ENCODE measurements at places on chromosomes 5 and 9.

DNA sequence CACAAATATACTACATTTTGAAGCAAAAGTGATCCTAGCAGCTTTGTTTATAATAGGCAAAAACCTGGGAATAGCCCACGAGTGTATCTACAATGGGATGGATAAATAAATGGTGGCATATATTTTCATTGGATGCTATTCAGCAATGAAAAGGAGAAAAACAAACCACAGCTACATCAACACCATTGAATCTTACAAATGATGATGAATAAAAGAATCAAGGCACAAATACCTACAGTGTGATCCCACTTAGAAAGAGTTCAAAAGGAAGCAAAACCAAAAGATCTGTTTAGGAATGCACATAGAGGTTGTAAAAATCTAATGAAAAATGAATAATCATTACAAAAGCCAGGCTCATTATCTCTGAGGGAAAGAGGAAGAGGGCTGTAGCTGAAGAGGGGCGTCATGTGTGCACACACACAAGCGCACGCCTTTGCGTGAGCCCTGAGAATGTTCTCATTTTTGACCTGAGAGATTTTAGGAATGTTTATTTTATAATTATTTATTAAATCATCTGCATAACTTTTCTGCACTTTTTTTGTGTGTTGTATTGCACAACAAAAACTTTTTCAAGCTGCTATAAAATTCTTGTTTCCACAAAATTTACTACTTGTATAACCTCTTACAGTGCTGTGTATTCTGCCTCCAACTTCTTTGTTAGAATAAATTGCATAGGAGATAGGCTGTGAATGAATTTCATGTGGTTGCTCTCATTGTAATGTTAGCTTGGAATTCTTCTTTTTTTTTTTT lies 5.9 kb upstream of the RHOBTB3 start:
- H3K36me3 ChIP-seq = peaks cover 2% of the 10 kb centered on the region
- H3K4me1 ChIP-seq = peaks cover 7% of the 10 kb centered on the region
- no peak for DNase-seq
- no peak overlapping the region for H3K4me3 ChIP-seq

- H3K27me3 ChIP-seq = peaks cover 10% of the 10 kb centered on the region
- no peaks in the 10 kb centered on the region for H3K36me3 ChIP-seq
- peaks cover 19% of the 10 kb centered on the region for H3K4me1 ChIP-seq
- no peak overlapping the region for H3K27ac ChIP-seq
These were observed 115.9 kb downstream of the PIK3R1 start for GRCh38 chr5:68331192-68332079.

DNA sequence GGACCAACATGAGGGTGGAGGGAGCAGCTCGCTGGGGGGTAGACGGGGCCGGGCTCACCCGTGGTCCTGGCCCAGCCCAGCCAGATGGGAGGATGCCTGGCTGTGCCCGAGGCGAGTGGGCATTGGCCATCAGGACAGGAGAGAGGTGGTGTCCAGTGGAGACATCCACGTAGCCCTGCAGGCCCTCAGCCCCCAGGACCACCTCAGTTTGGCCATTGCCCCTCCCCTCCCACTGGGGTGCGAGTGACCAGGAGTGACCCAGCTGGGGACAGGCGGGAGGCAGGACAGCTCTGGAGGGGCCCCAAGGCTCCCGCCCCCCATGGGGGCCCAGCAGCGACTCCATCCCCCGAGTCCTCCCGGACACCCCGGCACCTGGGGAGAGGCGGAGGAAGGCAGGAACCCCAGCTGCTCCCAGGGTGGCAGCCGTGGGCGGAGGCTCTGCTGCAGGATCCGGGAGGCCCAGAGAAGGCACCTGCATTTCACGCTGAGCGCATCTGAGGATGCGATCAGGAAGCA lies 8.3 kb downstream of the NOXA1 start:
- no peaks in the 10 kb centered on the region for H3K27me3 ChIP-seq
- no peak overlapping the region for H3K4me3 ChIP-seq
- H3K27ac ChIP-seq = no peak overlapping the region
- no peak for DNase-seq

GRCh38 chr9:82436475-82436874 lies 447.9 kb downstream of the SPATA31D1 start:
- H3K27me3 ChIP-seq = no peaks in the 10 kb centered on the region
- DNase-seq = no peak
- H3K4me1 ChIP-seq = no peaks in the 10 kb centered on the region
- H3K4me3 ChIP-seq = no peak overlapping the region
- H3K27ac ChIP-seq = no peak overlapping the region
- no peaks in the 10 kb centered on the region for H3K36me3 ChIP-seq

DNA sequence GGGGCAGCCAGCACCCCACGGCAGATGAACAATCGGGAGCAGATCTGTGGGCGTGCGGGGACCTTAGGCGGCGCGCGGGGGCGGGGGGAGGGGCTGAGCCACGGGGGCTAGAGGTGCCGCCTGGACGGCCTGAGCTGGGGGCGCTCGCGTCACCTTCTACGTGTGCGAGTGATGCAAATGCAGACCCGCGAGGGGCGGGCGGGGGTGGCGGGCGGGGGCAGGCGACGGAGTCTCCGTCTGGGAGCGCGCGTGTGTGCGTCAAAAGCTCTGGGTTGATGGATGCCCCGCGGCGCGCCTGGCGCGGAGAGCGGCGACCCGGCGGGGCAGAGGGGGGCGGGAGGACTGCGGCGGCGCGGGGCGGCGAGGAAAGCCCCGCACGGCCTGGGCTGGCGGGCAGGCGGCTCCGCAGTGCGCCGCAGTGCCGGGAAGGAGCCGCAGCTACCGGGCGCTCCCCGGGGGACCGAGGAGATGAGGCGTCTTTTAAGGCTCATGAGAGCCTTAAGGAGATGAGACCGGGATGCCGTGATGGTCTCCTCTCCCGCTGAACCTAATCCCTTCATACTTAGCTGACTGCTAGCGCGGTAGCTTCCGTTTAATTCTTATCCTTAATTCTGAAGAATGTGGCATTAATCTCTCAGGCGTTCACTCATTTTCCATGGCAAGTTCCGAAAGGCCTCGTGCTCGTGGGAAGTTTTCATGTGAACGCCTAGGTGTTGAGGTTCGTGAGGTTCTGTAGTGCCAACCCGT lies 1.5 kb downstream of the SV2C start:
- peaks cover 26% of the 10 kb centered on the region for H3K4me1 ChIP-seq
- DNase-seq = no peak
- H3K27ac ChIP-seq = no peak overlapping the region
- H3K36me3 ChIP-seq = no peaks in the 10 kb centered on the region

DNA sequence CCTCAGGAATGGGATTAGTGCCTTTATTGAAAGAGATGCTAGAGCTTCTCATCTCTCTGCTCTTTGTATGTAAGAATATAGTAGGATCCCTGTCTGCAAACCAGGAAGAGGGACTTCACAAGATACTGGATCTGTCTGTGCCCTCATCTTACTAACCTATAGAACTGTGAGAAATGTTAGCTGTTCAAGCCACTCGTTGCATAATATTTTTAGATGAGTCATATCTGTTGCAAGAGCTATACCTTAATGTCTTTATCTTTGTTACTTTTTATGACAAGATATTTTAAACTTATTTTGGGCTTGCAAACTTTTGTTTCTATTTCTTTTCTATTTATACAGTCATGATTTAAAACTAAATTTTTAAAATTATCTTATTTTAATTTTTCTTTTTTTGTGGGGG lies 1296.8 kb upstream of the CDH6 start:
- no peaks in the 10 kb centered on the region for H3K27me3 ChIP-seq
- no peaks in the 10 kb centered on the region for H3K36me3 ChIP-seq
- H3K27ac ChIP-seq = no peak overlapping the region
- no peak for DNase-seq
- no peak overlapping the region for H3K4me3 ChIP-seq

DNA sequence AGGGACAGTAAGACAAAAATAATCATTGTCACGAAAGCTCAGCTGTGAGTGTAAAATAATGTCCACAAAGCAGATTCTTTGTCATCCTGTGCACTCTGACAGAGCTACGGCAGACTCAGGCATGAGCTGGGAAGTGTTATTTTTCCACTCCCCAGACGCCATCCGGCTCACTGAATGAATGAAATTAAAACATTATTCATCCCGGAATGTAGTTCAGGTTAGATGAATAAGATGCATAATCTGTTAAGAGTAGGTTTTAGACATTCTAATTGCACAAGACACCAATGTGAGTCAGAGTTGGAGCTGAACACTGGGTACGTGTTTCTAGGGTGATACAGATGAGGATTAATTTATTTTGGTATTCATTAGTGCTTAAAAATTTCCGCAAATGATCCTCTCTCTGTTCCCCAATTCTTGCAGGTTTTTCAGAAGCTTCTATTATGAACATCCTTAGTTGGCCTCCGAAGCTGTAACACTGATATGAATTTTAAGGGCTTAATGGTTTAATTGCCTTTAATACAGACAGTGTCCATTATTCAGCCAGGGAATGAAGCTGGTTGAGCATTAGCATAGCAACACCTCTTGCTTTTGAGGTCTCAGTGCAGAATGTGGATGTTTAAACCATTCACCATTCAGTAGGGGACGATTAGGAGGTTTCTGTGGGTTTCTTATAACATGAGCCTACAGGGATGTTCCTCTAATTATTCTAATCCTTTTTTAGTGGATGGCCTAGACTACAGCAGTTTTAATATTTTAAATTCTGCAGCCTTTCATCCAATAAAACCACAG lies 65.6 kb upstream of the FRRS1L start:
- DNase-seq = no peak
- no peaks in the 10 kb centered on the region for H3K36me3 ChIP-seq
- no peak overlapping the region for H3K27ac ChIP-seq
- peaks cover 51% of the 10 kb centered on the region for H3K27me3 ChIP-seq

DNA sequence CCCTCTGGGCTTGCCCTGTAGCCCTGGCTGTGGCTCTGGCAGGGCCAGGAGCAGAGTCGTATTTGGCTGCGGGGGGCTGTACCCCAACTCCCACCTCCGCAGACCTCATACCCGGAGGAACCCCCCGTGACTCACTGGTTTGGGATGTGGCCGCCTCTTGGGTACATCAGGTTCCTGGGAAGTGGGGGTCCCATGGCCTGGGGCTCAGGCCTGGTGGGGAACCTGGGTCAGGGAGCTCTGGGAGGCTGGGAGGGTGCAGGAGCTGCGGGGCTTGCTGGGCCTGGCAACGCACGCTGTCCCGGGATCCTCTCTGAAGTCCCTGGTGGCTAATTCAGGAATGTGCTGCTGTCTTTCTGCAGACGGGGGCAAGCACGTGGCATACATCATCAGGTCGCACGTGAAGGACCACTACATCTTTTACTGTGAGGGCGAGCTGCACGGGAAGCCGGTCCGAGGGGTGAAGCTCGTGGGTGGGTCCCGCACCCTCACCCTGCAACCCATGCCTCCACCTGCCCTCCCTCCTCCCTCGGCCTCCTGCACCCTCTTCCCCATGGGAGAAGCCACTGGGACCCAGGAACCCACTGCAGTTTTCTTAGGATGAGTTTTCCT lies 2.4 kb downstream of the LCN1 start:
- no peak overlapping the region for H3K4me3 ChIP-seq
- no peak overlapping the region for H3K27ac ChIP-seq
- H3K36me3 ChIP-seq = no peaks in the 10 kb centered on the region
- DNase-seq = peak; percentile 21

GRCh38 chr9:105305856-105306255 lies 61.4 kb downstream of the SLC44A1 start:
- H3K27ac ChIP-seq = no peak overlapping the region
- no peaks in the 10 kb centered on the region for H3K27me3 ChIP-seq
- H3K36me3 ChIP-seq = peaks cover 6% of the 10 kb centered on the region

GRCh38 chr9:78023003-78023741 lies 8.4 kb downstream of the GNAQ start:
- no peak overlapping the region for H3K4me3 ChIP-seq
- peaks cover 3% of the 10 kb centered on the region for H3K4me1 ChIP-seq
- no peaks in the 10 kb centered on the region for H3K36me3 ChIP-seq
- no peak overlapping the region for H3K27ac ChIP-seq
- H3K27me3 ChIP-seq = no peaks in the 10 kb centered on the region

DNA sequence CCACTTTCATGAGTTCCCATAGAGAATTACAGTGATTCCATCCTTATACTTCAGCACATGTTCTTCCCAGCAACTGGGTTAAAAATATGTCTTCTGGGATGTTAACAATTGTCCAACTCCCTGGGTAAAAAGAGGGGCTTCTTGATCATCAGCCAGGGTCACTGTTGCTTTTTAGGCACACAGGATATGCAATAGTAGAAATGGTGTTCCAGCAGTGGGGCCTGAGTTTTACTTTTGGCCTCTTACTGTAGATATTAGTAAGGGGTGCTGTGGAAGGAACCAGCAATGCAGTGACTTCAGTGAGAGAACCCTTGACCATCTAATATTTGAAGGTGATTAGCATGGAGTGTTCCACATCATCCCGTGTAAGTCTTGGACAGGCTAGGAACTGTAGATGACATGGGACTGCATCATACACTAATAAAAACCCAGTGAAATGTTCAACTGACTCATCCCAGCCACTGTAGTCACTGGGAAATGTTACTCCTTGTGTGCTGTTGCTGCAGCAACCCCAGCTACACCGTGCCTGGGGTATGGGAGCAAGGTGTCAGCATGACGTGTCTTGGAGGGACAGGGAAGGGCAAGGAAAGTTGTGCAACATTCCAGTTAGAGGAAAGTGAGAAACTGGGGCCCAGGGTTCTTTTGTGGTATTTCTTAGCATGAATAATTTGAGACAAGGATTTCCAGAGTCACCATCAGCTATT lies 610.9 kb downstream of the RAB3C start:
- H3K27ac ChIP-seq = no peak overlapping the region
- H3K4me1 ChIP-seq = peaks cover 3% of the 10 kb centered on the region
- no peak overlapping the region for H3K4me3 ChIP-seq

DNA sequence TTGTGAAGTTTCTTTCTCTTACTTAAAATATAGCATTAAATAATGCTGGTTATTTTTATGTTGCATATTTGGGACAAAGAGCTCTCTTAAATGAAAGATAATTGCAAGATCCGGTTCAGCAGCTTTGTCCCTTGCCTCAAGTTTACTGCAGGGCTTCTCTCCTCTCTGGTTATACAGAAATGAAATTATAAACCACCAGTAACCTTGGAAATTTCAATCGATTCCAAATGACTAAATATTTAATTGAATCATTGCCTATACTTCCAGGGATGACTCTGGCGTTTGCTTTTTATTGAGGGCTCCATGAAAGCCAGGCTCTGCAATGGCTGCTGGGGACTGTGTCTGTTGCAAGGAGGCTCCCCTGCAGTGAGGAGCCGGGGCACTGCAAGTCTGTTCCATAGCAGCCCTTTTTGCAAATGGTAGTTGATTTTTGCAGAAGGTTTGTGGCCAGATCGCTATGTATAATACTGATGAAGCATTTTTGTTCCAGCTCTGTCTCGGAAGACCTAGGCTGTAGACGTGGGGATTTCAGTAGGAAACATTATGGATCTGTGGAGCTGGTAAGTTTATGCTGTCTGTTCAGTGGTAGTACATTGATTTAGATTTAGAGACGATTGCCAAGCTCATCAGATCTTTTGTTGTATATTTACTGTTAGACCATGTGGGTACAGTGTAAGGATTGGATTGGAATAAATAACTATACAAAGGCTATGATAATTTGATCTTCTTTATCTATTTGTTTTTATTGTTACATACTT lies at the start of gene GARNL3:
GARNL3 (plus strand) TSS at position 313 of the 758 bp plus-strand sequence; CDS start at position 417, 104 bp downstream.
- no peaks in the 10 kb centered on the region for H3K36me3 ChIP-seq
- H3K4me3 ChIP-seq = no peak within 1 kb of the TSS
- H3K27ac ChIP-seq = no peak within 1 kb of the TSS
- no peaks in the 10 kb centered on the region for H3K27me3 ChIP-seq
- no peak for DNase-seq

- no peaks in the 10 kb centered on the region for H3K36me3 ChIP-seq
- no peak overlapping the region for H3K4me3 ChIP-seq
- DNase-seq = no peak
- no peak overlapping the region for H3K27ac ChIP-seq
These were observed 528.0 kb upstream of the SEMA6A start for GRCh38 chr5:117102591-117102990.

All from activated CD8-positive, alpha-beta memory T cell treated with anti-CD3 and anti-CD28 coated beads, Interleukin-2, amount 10 ng/mL, durations not matched to agents 7 days and 5 days (primary cell).